ENCODE measurements at places on chromosomes 13 and 19. TPM values are rescaled to one million over a fixed set of nuclear protein-coding genes. Genes with fewer than 3 reads are reported as not detected.

Gene KCNC3
- 4.3 TPM for total RNA-seq

Gene POLRMT
- total RNA-seq = 62.8 TPM

Gene ETHE1
- 243 TPM for total RNA-seq

GRCh38 chr19:16371540-16371986, 46.9 kb downstream of the KLF2 start:
- no peak for DNase-seq

- DNase-seq = peak; percentile 52
Measured at GRCh38 chr13:107736731-107737130, 478.6 kb downstream of the LIG4 start.

DNA sequence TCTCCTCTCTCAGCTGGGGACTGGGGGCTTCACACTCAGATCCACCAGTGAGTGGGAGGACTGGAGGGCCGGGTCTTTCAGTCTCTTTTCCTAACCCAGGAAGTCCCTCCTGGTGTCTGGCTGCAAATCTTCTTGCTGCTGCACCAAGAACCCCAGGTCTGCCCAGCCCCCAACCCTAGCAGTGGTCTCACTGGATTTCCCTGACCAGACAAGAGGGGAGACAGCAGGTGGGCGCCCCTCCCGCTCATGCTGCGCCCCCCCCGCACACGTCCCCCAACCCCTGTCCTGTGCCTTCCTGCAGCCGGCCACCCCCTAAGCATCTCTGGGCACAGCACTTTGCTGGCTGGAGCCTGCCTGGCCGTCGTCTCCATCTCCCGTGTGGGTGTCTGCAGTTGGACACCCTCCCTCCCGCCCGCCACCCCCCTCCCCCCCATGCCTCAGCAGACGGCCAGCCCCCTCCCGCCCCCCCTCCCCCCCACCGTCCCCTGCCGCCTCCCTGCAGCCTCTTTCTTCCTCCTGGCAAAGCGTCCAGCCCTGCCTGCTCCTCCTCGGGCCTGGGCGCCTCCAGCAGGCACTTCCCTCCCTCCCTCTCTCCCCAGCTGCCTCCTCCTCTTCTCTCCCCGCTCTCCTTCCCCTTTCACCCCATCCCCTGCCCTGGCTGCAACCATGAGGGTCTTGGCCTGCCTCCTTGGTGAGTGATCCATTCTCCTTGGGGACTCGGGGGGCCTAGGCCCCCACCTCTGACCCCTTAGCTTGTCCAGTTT, at the start of gene SSC5D:
Gene SSC5D, plus strand, starts transcription at position 513 of the 764 bp plus-strand sequence. Its CDS starts 154 bp downstream, at position 667.
- peak; percentile 41 for DNase-seq

- DNase-seq = peak; percentile 41
Measured at GRCh38 chr19:17468302-17469091, 1.8 kb upstream of the SLC27A1 start.

All from G401 (cell line).